ENCODE measurements at places on chromosomes 1 and 21. TPM values are rescaled to one million over a fixed set of nuclear protein-coding genes. Genes with fewer than 3 reads are reported as not detected.

FAM72D gene
- total RNA-seq: 10.7 TPM

RCC1 gene
- 96.5 TPM for total RNA-seq

SLC35A3 gene
- 31.4 TPM for total RNA-seq

MOV10 gene
- 68.5 TPM for total RNA-seq

- no peak for DNase-seq
Observed at GRCh38 chr1:24481843-24482610, 20.6 kb upstream of the RCAN3 start.

DNA sequence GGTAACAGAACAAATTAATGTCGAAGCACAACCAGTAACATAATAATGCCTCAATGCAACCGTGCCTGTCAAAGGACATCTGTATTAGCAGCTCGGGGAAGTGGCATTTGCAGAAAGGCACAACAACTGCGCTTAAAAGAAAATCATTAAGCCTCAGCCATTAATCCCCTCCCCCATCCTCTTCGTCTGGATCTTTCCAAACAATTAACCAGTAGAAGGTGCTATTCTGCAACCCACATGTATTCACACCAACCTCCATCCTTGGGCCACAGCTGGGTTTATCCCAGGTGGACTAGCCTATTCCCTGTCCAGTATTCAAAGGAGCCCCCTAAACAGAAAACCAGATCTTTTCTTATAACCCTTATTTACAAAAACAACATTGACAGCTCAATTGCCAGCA is 2.6 kb downstream of the RERE start:
- no peak for DNase-seq

GRCh38 chr1:47036764-47037163 is 13.3 kb downstream of the CYP4X1 start:
- DNase-seq: no peak

- DNase-seq: no peak
Observed at GRCh38 chr1:86828024-86828423, 85.9 kb downstream of the SELENOF start.

Data from PC-3 (cell line).